ENCODE measurements at places on chromosomes 2 and 18.

GRCh38 chr2:1278861-1279260 lies 134.4 kb upstream of the TPO start:
- no peak for DNase-seq

DNA sequence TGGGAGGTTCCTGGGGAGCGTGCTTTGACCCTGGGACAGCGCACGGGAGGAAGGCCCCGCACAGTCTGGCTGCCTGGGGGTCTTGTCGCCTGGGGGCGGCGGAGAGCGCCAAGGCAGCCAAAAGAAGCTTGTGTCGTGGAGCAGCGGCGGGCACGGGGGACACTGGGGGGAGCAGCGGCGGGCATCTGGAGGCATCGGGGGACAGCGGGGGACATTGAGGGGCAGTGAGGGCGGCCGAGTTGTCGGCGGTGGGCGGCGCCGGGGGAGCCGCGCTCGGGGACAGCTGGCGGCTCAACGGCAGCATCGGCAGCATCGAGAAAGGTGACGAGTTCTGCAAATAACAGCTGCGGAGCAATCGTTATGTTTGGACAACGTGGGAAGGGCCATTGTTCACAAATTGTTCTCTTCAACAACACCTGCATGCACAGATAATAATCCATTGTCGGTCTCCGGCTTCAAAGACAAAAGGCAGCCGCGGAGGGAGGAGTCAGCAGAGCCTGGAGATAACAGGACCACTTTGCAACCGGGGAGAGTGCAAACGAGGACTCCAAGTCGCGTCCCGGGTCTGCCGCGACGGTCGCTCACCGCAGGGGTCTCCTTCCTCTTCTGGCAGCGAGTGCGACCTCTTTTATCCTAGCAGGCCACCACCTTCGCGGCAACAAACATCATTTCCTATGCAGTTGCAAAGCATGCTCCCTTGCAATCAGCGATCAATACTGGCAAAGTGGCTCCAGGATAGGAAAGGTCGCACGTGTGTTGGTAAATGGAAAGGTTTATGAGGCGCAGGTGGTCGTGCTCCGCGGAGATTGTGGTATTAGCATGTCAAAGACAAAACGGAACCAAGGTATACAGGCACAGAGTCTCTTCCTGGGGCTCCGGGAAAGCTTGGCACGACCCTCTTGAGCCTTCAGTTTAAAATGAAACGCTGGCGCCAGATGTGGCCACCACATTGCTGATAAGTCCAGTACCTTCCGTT lies 132.3 kb upstream of the DLX2 start:
- DNase-seq: no peak

DNA sequence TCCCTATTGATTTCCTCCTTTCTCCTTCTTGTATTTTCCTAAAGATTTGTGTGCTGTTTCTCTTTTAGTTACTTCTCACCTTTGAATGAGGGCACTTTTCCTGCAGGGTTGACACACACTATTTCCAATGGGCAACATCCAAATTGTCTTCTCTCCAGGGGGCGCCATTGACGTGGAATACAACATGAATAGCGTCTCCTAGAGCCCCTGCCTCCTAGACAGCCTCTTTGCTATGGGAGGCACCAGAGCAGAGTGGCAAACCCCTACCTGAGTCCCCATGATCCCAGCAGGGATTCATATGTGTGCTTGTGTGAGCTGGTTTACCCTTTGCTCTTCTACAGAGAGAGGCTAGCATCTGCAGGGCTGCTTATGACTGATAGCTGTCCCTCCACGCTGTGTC lies 61.3 kb upstream of the ITSN2 start:
- peak; percentile 37 for DNase-seq

DNA sequence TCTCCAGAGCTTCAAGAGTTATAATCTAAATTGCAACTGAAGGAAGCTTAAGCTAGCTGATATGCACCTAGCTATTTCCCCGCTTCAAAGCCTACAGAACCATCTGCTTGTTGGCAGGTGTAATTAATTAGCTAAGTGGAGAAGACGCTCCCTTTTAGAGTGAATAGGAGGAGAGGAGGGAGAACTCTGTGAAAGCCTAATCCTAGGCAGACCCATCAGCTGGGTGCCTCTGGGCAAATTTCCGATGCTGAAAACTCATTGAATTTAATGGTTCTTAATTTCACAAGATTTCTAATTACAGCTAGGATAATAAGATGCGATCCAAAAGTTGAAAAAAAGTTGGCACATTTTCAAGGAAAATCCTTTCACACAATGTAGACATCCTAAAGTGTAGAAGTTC lies 735.9 kb downstream of the ERBB4 start:
- peak; percentile 75 for DNase-seq

DNA sequence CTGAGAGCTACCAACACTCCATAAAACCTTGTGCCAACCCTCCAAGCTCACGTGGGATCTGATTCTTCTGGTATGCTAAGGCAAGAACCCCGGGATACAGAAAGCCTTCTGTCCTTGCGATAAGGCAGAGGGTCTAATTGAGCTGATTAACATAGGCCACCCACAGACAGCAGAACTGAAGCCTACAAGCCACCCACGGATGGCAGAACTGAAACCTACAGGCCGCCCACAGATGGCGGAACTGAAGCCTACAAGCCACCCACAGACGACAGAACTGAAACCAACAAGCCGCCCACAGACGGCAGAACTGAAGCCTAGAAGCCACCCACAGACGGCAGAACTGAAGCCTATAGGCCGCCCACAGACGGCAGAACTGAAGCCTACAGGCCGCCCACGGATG lies 216.3 kb downstream of the SNTG2 start:
- DNase-seq: no peak

DNA sequence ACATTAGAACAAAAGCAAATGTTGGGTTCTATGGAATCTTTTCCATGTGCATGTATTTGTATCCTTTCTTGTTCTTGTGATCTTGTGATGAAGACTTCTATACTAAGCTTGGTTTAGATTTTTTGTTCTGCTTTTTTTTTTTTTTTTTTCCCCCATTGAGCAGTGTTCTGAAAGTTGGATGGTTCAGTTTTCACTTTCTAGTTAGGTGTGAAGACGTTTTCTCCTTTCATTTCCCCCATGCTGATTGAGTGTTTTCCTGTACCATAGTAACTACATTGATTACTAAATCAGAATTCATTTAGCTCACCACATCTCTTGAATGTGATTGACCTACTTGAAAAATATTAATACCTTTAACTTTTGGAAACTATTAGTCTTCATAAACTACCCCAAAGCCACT lies 34.1 kb downstream of the NOP58 start:
- DNase-seq: no peak

GRCh38 chr2:134568413-134568812 lies 150.4 kb downstream of the TMEM163 start:
- DNase-seq: no peak

- DNase-seq: no peak
These were observed 200.6 kb downstream of the WDR7 start for GRCh38 chr18:56851774-56852173.
